Muscle of back (tissue), 13 donors: ENCODE measurements at places on chromosomes 5 and 9.

DNA sequence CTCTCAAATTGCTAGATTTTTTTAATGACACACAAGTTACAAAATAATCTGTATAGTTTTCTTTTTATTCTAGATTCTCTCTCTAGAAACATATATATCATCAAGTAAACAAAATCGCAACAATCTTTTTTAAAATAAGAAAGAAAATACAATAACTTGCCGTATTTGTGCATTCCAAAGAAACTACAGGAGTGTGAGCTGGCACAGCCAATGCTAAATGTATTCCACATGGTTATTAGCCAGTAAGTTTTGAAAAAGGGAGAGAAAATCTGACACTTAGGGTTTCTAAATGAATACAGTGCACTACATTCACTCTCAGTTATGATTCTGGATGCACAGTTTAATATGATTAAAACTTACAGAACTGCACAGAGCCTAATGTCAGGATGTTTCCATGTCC, 117.9 kb downstream of the BNC2 start:
- peak; percentile 33 for DNase-seq

DNA sequence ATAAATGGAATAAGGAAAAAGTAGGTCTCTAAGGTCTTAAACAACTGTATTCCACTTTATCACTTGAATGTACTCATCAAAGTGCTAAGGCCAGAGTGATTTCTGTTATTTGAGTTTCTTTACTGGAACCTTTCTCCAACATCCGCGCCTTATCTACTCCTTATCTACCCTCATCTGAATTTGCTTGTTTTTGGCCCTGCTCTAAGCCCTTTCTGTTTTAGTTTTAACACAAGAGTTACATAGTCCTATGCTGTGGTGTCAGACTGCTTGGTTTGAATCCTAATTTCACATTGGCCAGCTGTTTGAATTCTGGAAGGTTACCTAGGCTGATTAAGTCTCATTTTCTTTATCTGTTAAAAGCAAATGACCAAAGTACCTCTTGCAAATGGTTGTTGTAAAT, 128.3 kb downstream of the PCSK5 start:
- DNase-seq: no peak

DNA sequence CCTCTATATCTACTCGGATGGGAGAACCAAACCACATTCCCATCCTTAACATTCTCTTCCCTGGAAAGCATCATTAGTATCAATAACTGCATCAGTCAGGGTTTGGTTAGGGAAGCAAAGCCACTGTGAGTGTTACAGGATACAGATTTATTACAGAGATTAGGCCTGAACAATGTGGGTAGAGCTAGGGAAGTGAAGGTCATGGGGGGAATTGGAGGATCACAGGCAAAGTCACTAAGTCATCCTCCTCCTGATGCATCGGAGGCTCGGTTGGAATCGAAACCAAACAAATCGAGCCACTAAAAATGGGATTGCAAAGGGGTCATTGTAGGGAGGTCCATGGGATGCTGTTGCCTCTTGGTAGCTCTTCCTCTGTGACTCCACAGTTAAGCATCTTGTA, 61.8 kb upstream of the ZBTB43 start:
- DNase-seq: no peak

- no peak for DNase-seq
Observed at GRCh38 chr5:123882965-123883345, 371.0 kb downstream of the CSNK1G3 start.

GRCh38 chr5:61625681-61626621, 293.9 kb downstream of the ZSWIM6 start:
- DNase-seq: peak; percentile 21

DNA sequence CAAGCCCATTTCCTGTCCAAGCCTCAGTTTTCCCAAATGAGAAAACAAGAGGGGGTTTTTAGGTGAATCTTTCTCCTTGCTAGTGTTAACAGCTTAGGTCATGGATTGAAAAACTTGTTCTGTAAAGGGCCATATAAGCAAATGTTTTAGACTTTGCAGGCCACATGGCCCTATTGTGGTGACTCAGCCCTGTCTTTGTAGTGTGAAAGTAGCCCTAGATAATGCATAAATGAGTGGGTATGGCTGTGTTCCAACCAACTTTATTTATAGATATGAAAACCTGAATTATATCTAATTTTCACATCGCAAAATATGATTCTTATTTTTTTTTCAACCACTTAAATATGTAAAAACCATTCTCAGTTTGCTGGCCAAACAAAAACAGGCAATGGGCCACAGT, 6.9 kb upstream of the BARX1 start:
- DNase-seq: no peak

- DNase-seq: no peak
Observed at GRCh38 chr9:129148463-129149204, 29.4 kb downstream of the IER5L start.

DNA sequence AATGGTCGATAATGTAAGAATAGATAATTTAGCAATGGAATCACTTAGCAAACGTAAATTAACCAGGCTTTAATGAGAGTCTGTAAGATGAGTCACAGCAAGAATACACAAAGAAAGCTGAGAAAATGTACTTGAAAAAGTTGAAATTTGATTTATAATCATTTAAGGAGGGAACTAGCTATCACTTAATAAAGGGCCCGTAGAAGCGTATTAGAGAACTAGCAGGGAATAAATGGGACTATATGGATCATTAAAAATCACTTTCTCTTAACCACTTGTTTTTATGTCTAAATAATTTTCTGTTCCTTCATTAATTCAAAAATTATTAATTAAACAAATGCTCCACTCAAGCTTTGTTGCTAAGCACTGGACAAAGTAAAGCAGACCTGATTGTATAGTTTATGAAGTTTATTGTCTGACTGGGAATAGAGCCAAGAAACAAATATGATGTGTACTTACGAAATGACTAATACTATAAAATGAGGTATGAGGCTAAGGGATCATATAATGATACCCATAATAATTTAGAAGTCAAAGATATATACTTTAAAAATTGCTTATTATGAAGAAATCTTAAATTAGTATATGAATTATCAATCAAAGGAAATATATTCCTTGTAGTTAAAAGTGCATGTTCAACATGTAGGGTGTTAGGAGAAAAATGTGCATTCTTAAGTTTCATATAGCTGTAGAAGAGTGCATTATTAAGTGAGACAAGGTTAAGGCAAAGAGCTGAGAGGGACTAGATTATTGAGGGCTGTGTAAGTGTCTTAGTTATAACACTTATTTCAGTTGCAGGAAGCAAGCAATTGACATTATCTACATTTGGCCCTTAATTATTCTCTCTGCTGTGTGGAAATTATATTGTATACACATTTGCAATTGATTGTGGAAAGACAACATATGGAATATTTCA, 196.8 kb downstream of the PRDM9 start:
- no peak for DNase-seq

- no peak for DNase-seq
Observed at GRCh38 chr5:125756456-125756855, 666.8 kb upstream of the GRAMD2B start.

DNA sequence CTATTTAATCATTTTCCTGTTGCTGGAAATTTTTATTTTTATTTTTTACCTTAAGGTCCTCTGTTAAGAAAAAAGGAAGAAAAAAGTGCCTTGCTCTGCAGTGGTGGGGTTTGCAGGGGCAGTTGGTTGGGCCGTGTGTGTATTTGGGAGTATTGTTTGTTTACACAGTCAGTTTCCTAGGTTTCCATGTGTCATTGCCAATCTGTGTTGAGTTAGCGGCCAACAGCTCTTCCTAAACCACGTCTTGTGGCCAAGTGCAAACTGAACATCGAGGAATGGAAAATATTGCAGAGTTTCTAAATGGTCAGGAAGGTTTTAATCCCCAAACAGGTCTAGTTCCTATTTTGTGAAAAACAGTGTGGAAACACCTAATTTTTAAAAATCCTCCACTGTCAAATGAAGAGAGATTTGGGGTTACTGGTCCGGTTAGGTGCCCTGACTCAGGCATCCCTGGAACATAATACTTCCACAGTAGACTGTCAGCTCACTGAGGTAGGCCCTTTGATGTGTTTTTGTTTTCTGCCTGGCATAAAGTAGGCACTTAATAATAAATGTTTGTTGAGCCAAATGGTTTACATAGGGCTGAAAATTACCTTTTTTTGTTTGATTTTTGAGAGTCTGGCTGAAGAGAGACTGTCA, 37.0 kb downstream of the MAMDC2 start:
- peak; percentile 91 for DNase-seq

GRCh38 chr5:33046091-33046490, 335.0 kb downstream of the NPR3 start:
- no peak for DNase-seq

GRCh38 chr5:38369692-38370091, 111.3 kb downstream of the EGFLAM start:
- DNase-seq: peak; percentile 45

GRCh38 chr5:62306896-62307689, 1.1 kb downstream of the KIF2A start:
- DNase-seq: peak; percentile 67

- DNase-seq: no peak
Observed at GRCh38 chr9:83418283-83418682, 119.9 kb downstream of the FRMD3 start.

- no peak for DNase-seq
Observed at GRCh38 chr9:4152876-4153275, 147.0 kb downstream of the GLIS3 start.

GRCh38 chr5:85741972-85742371, 875.8 kb upstream of the COX7C start:
- DNase-seq: no peak

DNA sequence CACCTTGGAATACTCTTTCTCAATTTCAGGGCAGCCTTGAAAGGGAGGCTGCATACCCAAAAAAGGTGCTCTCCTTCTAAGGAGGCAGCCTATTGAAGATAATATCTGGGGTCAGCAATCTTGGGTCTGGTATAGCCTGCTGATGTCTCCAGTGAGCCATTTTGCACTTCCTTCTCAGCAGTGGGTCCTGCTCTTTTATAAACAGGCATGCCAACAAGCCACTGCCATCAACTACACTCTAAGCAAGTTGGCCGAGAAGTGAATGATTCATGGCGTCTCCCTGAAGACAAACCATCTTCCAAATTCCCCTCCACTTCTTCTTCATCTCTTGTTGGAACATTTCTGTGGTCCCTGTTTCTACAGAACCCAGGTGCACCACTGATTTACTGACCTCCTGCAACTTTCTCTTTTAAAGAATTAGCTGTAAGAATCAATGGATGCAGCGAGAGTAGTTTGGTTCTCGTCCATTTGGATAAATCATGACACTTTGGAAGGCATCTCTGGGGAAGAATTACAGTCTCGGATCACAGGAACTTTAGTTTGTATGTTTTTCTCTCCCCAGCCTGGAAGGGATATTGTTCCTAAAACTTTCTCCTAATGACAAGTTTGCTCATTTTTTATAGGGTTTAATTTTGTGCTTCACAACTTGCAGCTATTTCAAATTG, 108.3 kb downstream of the INSYN2B start:
- peak; percentile 25 for DNase-seq

- DNase-seq: no peak
Observed at GRCh38 chr5:64606926-64607325, 83.4 kb upstream of the SHISAL2B start.

- DNase-seq: no peak
Observed at GRCh38 chr9:69980041-69980440, 63.6 kb upstream of the MAMDC2 start.

DNA sequence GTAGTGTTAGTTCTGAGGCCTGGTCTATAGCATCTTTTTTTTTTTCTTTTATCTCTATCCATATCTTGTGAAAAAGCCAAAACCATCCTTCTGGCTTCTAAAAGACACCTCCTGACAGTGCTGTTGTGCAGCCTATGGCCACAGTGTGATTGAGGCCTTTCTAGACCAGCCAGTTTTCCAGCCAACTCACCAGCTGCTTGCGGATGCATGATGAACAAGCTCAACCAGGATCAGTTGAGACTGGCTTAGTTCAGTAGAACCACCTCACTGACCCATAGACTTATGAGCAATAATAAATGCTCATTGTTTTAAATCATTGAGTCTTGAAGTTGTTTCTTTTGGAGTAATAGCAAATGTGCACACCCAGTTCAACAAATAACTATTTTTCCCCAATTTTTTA, 296.9 kb downstream of the FAM170A start:
- DNase-seq: no peak

DNA sequence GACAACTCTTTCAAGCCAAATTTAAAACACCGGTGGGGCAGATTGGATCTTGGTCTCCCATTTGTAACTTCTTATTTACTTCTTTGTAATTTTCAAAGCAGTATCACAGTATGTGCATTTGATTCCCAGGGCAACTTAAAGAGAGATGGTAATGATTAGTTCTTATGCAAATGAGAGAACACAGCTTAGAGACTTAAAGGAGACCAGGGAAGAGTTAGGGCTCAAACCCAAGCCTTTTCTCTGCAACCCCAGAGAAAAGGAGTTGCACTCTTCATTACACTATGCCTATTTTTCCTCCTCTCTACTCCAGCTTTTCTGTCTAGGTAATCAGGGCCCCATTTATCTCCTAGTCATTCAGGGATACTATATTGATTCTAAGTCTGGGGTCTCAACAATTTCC, 237.8 kb upstream of the NMUR2 start:
- no peak for DNase-seq

DNA sequence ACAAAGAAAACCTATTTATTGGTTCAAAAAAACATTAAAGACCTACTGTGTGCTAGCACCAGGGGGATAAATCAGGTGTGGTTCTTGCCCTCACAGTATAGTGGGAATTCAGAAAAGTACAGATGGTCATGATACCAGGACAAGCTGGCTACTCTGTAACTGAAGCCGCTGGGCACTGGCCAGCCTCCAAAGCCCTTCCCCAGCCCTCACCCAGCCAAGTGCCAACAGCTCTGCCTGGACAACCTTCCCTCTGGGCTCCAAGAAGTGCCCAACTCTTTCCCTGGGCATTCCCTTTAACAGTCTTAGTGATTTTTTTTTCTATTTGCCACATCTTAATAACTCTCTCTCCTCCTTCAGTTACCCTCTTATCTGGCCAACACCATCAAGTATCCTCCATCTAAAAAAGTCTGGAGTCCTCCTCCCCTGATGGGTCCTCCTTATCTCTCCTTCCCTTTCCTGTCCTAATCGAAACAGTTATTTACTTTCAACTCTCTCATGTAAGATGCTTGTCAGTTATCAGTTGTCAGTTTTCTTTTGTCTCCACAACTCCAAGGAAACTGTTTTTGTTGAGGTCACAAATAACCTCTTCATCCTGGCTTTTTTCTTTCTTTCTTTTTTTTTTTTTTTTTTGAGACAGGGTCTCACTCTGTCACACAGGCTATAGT, 13.3 kb upstream of the SEPTIN8 start:
- no peak for DNase-seq

DNA sequence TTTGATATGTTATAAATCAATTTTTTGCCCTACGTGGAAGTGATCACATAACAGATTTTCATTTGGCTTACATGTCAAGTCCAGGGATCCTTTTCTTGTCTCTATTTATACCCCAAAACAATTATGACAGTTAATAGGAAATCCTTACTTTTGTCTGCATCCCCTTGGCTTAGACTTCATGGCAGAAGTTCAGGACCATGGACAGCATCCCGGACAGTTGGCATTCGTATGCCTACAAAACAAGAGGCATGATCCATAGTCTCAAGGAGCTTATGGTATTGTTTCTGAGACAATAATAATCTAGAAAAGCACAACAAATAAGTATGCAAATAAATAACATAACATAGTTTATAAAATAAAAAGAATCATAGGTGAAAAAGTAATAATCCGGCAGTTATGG, 214.3 kb upstream of the GRIA1 start:
- DNase-seq: peak; percentile 34
